ENCODE measurements at places on chromosomes 12 and 14.

GRCh38 chr12:131642771-131643170 lies 68.1 kb upstream of the SFSWAP start:
- no peak overlapping the region for H3K27ac ChIP-seq
- H3K27me3 ChIP-seq, result no peaks in the 10 kb centered on the region
- H3K4me1 ChIP-seq, result no peaks in the 10 kb centered on the region
- no peak for DNase-seq
- H3K4me3 ChIP-seq, result no peak overlapping the region

GRCh38 chr14:38074754-38075153 lies 132.9 kb upstream of the SSTR1 start:
- DNase-seq, result no peak
- H3K27me3 ChIP-seq, result no peaks in the 10 kb centered on the region
- no peak overlapping the region for H3K4me3 ChIP-seq
- no peaks in the 10 kb centered on the region for H3K36me3 ChIP-seq
- no peak overlapping the region for H3K27ac ChIP-seq

- no peaks in the 10 kb centered on the region for H3K27me3 ChIP-seq
- H3K4me1 ChIP-seq, result no peaks in the 10 kb centered on the region
- DNase-seq, result no peak
- H3K36me3 ChIP-seq, result no peaks in the 10 kb centered on the region
- no peak overlapping the region for H3K4me3 ChIP-seq
These were observed 50.0 kb downstream of the VWF start for GRCh38 chr12:6074427-6074826.

DNA sequence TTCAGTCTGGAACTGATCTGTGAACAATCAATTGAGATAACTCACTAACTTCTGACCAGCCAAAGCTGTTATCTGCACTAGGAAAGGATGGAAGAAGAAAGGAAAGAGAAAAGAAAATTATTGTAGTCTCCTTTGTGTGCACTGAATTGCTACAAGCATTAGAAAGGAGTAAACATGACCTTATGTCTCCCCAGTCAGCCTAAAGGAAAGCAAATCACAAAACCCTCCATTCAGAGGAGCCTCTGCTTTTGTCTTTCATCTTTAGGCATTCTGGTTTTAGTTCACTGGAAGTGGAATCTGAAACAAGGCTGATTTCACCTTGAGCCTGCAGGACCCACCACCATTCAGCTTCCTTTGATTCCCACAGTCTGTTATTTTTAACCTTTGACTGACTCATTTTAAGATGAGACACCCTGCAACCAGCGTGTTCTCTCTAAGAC lies 26.0 kb downstream of the TBX3 start:
- H3K27ac ChIP-seq, result peak overlapping the region; percentile 62
- no peak overlapping the region for H3K4me3 ChIP-seq
- H3K36me3 ChIP-seq, result no peaks in the 10 kb centered on the region
- H3K27me3 ChIP-seq, result peaks cover 4% of the 10 kb centered on the region

DNA sequence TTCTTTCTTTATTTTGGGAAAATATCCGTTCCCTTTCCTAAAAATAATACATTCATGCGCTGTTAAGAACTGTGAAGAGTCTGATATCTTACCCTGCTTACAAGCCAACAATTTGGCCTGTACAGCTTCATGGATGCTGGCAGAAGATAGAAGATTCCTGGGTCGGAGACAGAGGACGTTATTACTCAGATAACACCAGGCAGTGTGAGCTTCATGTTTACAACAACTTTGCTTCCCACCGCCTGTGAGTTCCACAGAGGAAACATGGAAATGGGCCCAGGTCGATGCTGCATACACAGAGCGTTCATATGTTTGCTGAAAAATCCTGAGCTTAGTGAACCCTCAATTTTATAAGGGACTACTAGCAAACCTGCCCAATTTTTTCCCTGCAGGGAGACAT lies 705.6 kb upstream of the SEL1L start:
- no peak overlapping the region for H3K27ac ChIP-seq
- H3K4me1 ChIP-seq, result peaks cover 13% of the 10 kb centered on the region
- H3K27me3 ChIP-seq, result no peaks in the 10 kb centered on the region
- H3K4me3 ChIP-seq, result no peak overlapping the region
- DNase-seq, result no peak

GRCh38 chr12:52009081-52009751 lies 2.5 kb downstream of the TAMALIN start:
- H3K27ac ChIP-seq, result peak overlapping the region; percentile 76
- H3K4me1 ChIP-seq, result peaks cover 17% of the 10 kb centered on the region
- no peak overlapping the region for H3K4me3 ChIP-seq
- DNase-seq, result no peak
- H3K27me3 ChIP-seq, result peaks cover 15% of the 10 kb centered on the region

DNA sequence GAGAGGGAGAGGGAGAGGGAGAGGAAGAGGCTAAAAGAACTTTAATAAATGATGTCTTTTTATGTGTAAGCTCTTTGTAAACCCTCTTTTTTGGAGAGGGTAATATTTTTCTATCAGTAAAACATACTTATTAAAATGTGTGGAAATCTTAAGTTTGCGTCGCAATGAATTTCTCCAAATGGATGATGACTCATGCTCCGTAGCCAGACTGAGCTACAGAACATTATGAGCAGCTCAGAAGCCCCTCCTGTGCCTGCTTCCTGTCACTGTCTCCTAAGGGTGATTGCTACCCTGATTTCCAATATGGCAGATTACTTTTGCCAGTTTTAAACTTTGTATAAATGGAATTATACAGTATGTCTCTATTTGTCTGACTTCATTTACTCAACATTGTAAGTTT lies 13.0 kb upstream of the PYGL start:
- H3K27ac ChIP-seq, result no peak overlapping the region
- H3K4me1 ChIP-seq, result no peaks in the 10 kb centered on the region
- H3K4me3 ChIP-seq, result no peak overlapping the region
- no peak for DNase-seq

- H3K36me3 ChIP-seq, result no peaks in the 10 kb centered on the region
- no peaks in the 10 kb centered on the region for H3K4me1 ChIP-seq
- H3K4me3 ChIP-seq, result no peak overlapping the region
- no peak overlapping the region for H3K27ac ChIP-seq
These were observed 11.0 kb downstream of the KRT7 start for GRCh38 chr12:52243856-52244614.

DNA sequence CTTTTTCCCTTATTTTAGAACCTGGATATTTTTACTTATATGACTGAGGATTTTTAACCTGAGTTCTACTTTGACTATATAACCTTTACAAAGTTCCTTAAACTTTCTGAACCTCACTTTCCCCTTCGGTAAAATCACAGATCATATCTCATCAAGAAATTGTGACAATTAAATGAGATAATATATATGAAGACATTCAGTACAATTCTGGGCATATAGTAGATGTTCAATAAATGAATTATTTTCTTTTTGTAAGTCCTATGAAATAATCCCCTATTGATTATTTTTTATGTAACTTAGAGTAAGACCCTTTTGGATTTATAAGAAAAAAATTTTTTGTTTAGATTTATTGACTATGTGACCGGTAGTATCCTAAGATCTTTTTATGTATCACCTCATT lies 17.6 kb upstream of the FAM177A1 start:
- no peak for DNase-seq
- peaks cover 45% of the 10 kb centered on the region for H3K36me3 ChIP-seq
- no peak overlapping the region for H3K4me3 ChIP-seq
- no peak overlapping the region for H3K27ac ChIP-seq
- H3K4me1 ChIP-seq, result no peaks in the 10 kb centered on the region

DNA sequence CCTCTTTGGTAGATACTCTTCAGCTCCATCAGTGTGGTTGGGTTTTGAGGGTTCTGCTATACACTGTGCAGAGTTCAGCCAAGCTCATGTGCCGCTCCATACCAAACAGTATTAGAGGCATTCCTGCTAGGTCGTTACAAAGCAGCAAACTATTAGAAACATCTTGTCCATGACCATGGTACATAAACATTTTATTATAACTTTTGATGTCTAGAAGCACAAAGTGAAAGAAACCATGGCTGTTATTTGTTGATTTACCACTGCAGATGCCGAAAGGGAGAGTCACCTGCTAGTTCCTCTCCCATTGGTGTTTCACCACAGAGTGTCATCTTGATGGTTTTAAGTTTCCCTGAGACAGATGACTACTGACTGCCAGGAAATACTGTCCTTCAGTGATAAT lies 242.0 kb downstream of the ADAMTS20 start:
- no peaks in the 10 kb centered on the region for H3K27me3 ChIP-seq
- DNase-seq, result no peak
- H3K4me1 ChIP-seq, result no peaks in the 10 kb centered on the region
- H3K36me3 ChIP-seq, result no peaks in the 10 kb centered on the region

DNA sequence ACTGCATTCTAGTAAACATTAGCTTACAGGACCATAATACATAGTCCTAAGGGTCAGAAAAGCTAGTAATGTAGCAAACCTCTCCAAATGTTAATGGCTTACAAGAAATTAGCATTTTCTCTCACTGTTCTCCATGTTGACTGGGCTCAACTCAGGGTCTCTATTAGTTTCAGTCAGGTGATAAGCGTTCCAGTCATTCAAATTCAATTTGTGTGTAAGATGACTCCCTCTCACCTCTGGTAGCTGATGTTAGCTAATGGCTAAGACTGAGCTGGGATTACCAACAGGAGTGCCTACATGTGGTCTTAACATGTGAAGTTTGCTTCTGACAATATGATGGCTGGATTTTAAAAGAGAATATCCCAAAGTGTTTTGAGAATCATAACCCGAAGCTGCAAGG lies 630.5 kb upstream of the USP15 start:
- no peak for DNase-seq
- H3K4me1 ChIP-seq, result no peaks in the 10 kb centered on the region
- no peaks in the 10 kb centered on the region for H3K36me3 ChIP-seq
- no peak overlapping the region for H3K4me3 ChIP-seq
- no peaks in the 10 kb centered on the region for H3K27me3 ChIP-seq

GRCh38 chr14:103738701-103739451 lies 23.3 kb downstream of the ZFYVE21 start:
- H3K36me3 ChIP-seq, result peaks cover 71% of the 10 kb centered on the region
- H3K27ac ChIP-seq, result peak overlapping the region; percentile 27
- H3K27me3 ChIP-seq, result no peaks in the 10 kb centered on the region
- H3K4me3 ChIP-seq, result no peak overlapping the region
- H3K4me1 ChIP-seq, result no peaks in the 10 kb centered on the region

DNA sequence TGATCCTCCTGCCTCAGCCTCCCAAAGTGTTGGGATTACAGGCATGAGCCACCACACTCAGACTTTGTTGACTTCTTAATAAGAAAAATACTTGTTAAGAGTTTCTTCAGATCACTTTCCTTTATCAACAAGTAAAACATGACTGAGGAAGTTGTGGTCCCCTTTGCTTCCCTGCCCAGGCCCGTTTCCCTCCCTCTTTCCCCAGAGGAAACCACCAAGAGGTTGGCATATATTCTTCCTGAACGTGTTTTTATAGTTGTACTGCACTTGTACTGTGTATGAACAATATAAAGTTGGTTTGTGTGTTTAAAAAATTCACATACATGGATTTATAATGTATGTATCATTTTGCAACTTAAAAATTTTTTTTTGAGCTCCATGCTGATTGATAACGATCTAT lies 28.4 kb downstream of the PTPN11 start:
- no peak overlapping the region for H3K4me3 ChIP-seq
- no peak for DNase-seq
- H3K27ac ChIP-seq, result no peak overlapping the region
- no peaks in the 10 kb centered on the region for H3K4me1 ChIP-seq
- peaks cover 10% of the 10 kb centered on the region for H3K36me3 ChIP-seq
- no peaks in the 10 kb centered on the region for H3K27me3 ChIP-seq

- no peaks in the 10 kb centered on the region for H3K36me3 ChIP-seq
- no peaks in the 10 kb centered on the region for H3K4me1 ChIP-seq
- H3K4me3 ChIP-seq, result peak within 1 kb of the TSS; percentile 11
These were observed at the start of gene HHIPL1 for GRCh38 chr14:99644723-99645544. Gene HHIPL1 (plus strand): TSS chr14:99645129. CDS start chr14:99645208, 79 bp downstream.

GRCh38 chr12:54017027-54017788 lies 8.4 kb downstream of the HOXC8 start:
- H3K4me1 ChIP-seq, result peaks cover 19% of the 10 kb centered on the region
- peaks cover 100% of the 10 kb centered on the region for H3K27me3 ChIP-seq
- DNase-seq, result no peak
- peak overlapping the region; percentile 24 for H3K4me3 ChIP-seq
- no peaks in the 10 kb centered on the region for H3K36me3 ChIP-seq
- no peak overlapping the region for H3K27ac ChIP-seq

- H3K4me3 ChIP-seq, result no peak overlapping the region
- H3K27ac ChIP-seq, result no peak overlapping the region
- no peaks in the 10 kb centered on the region for H3K27me3 ChIP-seq
- H3K4me1 ChIP-seq, result no peaks in the 10 kb centered on the region
- peaks cover 34% of the 10 kb centered on the region for H3K36me3 ChIP-seq
These were observed 71.1 kb downstream of the C2CD5 start for GRCh38 chr12:22473212-22473611.

- no peak overlapping the region for H3K4me3 ChIP-seq
- H3K36me3 ChIP-seq, result no peaks in the 10 kb centered on the region
- H3K27me3 ChIP-seq, result no peaks in the 10 kb centered on the region
- peaks cover 7% of the 10 kb centered on the region for H3K4me1 ChIP-seq
These were observed 198.3 kb downstream of the CFAP54 start for GRCh38 chr12:96687719-96688118.

GRCh38 chr12:100402763-100403162 lies 45.9 kb downstream of the SLC17A8 start:
- H3K4me3 ChIP-seq, result no peak overlapping the region
- no peak for DNase-seq
- no peaks in the 10 kb centered on the region for H3K4me1 ChIP-seq
- no peaks in the 10 kb centered on the region for H3K27me3 ChIP-seq
- no peaks in the 10 kb centered on the region for H3K36me3 ChIP-seq
- no peak overlapping the region for H3K27ac ChIP-seq

DNA sequence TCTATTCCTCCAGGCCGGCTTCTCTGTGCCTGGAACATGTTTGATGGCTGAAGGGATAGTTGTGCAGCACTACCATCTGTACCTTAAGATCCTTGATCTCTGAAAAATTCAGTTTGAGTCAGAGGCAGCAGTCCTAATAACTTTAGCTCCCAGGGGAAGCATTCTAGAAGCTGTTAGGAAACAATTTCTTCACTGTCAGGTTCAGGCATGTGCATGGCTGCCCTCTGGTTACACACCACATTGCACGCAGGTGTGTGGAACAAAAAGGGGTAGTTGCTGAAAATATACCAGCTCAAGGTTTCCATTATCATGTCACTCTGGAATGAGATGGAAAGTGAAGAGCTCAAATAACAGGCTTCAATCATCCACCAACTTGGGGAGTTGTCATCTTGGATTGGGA lies 80.1 kb downstream of the CHST11 start:
- H3K27me3 ChIP-seq, result no peaks in the 10 kb centered on the region
- no peak for DNase-seq
- H3K4me3 ChIP-seq, result no peak overlapping the region
- H3K4me1 ChIP-seq, result no peaks in the 10 kb centered on the region

- H3K27me3 ChIP-seq, result no peaks in the 10 kb centered on the region
- peaks cover 29% of the 10 kb centered on the region for H3K4me1 ChIP-seq
- DNase-seq, result no peak
- H3K36me3 ChIP-seq, result peaks cover 7% of the 10 kb centered on the region
These were observed 74.9 kb downstream of the PCNX1 start for GRCh38 chr14:70982200-70982599.
